ENCODE measurements at places on chromosomes 13 and 19.

DNA sequence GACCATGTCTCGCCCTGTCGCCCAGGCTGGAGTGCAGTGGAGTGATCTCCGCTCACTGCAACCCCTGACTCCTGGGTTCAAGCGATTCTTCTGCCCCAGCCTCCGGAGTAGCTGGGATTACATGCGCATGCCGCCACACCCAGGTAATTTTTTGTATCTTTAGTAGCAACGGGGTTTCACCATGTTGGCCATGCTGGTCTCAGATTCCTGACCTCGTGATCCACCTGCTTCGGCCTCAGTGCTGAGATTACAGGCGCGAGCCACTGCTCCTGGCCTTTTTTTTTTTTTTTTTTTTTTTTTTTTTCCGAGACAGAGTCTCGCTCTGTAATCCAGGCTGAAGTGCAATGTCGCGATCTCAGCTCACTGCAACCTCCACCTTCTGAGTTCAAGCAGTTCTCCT is 4.9 kb upstream of the KEAP1 start:
- DNase-seq, result no peak
- H3K4me1 ChIP-seq, result no peaks in the 10 kb centered on the region
- peaks cover 4% of the 10 kb centered on the region for H3K27me3 ChIP-seq

- no peak overlapping the region for H3K4me3 ChIP-seq
- peaks cover 6% of the 10 kb centered on the region for H3K27me3 ChIP-seq
- H3K27ac ChIP-seq, result no peak overlapping the region
- no peaks in the 10 kb centered on the region for H3K36me3 ChIP-seq
- no peak for DNase-seq
- H3K4me1 ChIP-seq, result peaks cover 5% of the 10 kb centered on the region
Observed at GRCh38 chr13:110404321-110404720, 97.2 kb downstream of the COL4A2 start.

- H3K36me3 ChIP-seq, result no peaks in the 10 kb centered on the region
- peaks cover 13% of the 10 kb centered on the region for H3K4me1 ChIP-seq
- peaks cover 2% of the 10 kb centered on the region for H3K27me3 ChIP-seq
- no peak overlapping the region for H3K4me3 ChIP-seq
- no peak for DNase-seq
Observed at GRCh38 chr13:21013682-21014038, 47.7 kb downstream of the LATS2 start.

- peaks cover 19% of the 10 kb centered on the region for H3K4me1 ChIP-seq
- peaks cover 18% of the 10 kb centered on the region for H3K27me3 ChIP-seq
- peak overlapping the region; percentile 45 for H3K27ac ChIP-seq
- no peak for DNase-seq
Observed at GRCh38 chr19:4570916-4571304, 11.4 kb upstream of the SEMA6B start.

DNA sequence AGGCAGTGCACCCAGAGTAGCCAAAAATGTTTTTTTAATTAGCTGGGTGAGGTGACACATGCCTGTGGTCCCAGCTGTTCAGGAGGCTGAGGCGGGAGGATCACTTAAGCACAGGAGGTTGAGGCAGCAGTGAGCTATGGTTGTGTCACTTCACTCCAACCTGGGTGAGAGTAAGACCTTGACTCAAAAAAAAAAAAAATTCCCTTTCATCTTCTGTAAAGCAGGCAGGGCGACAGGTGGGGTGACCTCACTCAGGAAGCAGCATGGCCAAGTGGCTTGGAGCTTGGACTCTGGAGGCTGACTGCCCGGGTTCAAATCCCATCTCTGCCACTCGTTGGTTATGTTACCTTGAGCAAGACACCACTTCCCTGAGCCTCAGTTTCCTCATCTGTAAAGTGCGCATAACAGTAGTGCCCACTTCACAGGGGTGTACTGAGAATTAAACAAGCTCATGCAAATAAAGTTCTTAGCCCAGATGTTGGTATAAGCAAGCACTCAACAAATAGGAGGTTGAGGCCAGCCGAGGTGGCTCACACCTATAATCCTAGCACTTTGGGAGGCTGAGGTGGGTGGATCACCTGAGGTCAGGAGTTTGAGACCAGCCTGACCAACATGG is 48.3 kb downstream of the MAP4K1 start:
- H3K4me1 ChIP-seq, result no peaks in the 10 kb centered on the region
- H3K4me3 ChIP-seq, result no peak overlapping the region
- DNase-seq, result no peak
- peaks cover 3% of the 10 kb centered on the region for H3K27me3 ChIP-seq
- H3K27ac ChIP-seq, result no peak overlapping the region

All from glutamatergic neuron (in vitro differentiated cells).